ENCODE measurements at places on chromosomes 12 and 14.

GRCh38 chr12:75694534-75695268, 183.3 kb upstream of the KRR1 start:
- DNase-seq: no peak

DNA sequence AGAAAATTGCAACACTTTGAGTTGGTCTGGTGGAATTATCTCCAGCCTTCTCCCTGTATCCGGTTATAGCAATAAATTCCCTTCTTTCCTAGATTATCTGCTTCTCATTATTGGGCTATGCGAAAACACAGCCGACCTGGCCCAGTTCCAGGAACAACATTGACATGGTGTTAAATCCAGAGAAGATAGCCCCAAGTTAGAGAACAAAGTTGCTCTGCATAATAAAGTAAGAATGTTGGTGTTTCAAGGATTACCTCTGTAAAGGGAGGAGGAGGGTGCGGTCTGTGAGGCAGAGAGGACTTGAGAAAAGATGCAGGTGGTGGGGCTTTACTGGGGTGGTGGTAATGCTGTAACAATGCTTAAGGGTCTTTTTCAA, 12.1 kb downstream of the TCL1A start:
- no peak for DNase-seq

- DNase-seq: no peak
These were observed 14.2 kb upstream of the RIOX1 start for GRCh38 chr14:73476451-73476931.

DNA sequence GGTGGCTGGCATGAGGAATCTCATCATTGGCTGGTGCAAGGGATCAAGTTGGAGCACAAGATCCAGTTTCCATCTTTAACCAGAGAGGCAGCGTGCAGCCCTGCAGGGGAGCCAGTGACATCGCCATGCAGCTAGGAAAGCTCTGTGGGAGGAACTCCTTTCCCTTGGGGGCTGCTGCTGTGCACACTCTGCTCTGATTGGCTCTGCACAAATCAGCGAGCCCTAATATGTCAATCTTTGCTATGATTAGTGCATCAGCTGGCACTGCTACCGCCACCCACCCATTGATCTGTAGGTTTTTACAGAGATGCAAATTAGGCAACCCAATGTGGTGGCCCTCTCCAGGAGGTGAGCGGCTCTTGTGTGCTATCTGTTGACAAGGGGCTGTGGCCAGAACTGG, 262.6 kb downstream of the PCNX1 start:
- no peak for DNase-seq

DNA sequence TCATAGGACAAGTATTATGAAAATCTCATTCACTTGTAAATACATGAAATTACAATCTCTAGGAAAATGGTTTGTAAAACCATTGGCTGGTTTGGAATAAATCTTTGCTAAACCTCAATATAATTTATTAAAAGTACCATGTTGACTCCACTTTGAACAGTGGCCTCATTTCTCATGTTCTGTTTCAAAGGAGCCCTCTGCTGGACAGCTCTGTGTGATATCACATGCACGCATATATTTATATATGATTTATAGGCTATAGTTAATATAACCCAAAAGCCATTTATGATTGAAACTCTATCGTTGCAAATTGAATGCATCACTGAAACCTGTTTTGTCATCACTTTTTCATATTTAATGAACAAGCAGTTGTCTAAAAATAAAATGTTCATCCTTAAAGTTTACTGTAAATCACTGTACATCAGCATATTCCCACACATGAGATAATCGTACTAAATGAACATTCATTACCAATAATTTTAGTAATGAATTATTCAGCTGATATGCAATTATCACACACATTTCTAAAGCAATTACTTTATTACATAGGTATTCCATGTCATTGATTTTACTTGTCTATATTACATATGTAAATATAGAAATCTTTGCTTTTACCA, 493.8 kb downstream of the NPAS3 start:
- peak; percentile 5 for DNase-seq

GRCh38 chr12:119980242-119980641, 8.8 kb upstream of the BICDL1 start:
- DNase-seq: no peak

DNA sequence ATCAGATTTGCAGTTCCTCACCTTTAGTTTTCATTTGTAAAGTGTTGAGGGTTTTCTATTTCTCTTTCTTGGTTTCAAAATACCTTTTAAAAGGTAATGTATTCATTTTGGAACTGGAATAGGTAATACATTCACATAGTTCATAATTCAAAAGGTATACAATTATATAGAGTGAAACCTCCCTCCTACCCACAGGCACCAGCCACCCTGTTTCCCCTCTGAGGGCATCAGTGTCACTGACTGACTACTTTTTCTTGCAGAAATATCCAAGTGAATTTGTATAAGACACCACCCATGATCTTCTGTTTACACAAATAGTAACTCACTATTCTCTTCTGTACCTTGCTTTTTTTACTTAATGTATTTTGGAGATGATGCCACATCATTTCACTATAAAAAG, 139.6 kb upstream of the EGLN3 start:
- no peak for DNase-seq

DNA sequence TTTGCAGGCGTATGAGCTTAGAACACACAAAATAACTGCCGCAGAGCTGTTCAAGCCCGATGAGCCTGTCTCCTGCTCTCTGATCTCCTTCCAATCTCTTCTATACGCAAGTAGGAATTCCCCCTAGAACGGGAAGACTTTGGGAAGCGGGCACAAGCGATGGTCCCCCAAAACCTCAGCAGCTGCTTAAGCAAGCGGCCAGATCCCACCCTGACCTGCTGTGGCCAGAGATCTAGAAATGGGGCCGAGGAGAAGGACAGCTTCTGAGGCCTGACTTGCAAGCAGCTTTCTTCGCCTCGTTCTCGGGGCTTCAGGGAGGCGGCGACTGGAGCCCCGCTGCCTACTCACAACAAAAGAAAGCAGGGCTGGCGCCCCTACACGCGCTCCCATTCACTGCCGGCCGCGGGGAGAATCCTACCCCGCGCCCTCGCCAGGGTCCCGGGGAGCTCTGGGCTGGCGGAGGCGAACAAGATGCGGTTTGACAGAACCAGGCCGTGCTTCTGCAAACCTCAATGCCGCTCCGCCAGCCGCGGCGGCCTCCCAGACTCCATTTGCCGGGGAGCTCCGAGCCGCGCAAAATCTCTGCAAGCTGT, 922 bp downstream of the TBX5 start:
- DNase-seq: no peak

DNA sequence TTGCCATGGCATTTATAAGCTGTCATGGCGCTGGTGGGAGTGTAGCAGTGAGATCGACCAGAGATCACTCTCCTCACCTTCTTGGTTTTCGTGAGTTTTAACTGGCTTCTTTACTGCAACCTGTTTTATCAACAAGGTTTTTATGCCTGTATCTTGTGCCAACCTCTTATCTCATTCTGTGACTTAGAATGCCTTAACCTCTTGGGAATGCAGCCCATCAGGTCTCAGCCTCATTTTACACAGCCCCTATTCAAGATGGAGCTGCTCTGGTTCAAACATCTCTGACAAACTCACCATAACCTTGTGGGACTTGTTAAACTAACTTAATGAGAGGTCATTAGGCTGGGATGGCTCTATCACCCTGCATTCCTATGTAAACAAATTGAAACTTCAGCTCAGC, 151.3 kb downstream of the CAND1 start:
- DNase-seq: no peak

DNA sequence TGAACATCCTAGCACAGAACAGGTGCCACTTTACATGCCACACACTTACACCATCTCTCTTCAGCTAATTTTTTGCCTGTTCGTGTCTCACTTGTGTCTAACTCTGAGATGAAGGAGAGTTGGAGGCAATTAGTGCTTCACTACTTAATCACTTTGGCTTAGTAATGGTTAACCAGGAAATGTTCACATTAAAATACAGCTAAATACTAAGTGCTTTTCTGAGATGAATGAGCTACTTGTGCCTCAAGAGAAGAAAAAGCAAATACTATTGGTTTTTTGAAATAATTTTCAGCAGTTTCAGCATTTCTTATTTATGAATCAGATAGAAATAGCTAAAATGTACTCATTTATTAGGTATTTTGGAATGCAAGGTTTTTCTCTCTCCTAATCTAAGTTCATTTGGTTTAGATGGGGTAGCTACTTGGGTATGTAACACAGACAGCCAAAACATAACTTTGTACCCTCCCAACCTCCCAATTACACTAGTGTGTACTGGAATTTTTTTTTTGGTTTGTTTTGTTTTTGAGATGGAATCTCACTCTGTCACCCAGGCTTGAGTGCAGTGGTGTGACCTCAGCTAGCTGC, 1474.1 kb upstream of the SEL1L start:
- DNase-seq: no peak

DNA sequence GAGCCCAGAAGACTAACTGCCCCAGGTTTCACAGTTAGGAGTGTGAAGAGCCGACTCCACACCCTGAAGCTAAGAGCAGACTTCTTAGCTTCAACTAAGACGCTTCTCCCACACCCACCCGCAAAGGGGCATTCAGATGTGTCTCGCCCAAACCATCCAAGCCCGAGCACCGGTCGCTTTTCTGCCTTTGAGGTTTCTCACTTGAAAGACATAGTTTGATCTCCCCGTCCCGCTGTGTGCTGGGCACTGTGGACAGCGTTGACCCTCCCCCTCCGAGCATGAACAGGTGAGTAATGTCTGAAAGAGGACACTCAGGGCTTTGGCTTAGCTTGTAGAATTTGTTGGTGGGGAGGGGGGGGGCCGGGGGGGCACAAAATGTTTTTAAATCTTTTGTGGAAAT, 123.8 kb downstream of the TMEM132D start:
- no peak for DNase-seq
